Stimulated activated CD8-positive, alpha-beta memory T cell treated with anti-CD3 and anti-CD28 coated beads, Interleukin-7, amount 100 ng/mL, for 24 hours (primary cell): ENCODE measurements at places on chromosomes 6 and 20.

GRCh38 chr6:135906542-135906941 is 55.0 kb downstream of the PDE7B start:
- DNase-seq: no peak

- no peak for DNase-seq
Observed at GRCh38 chr6:56459030-56459805, 183.5 kb downstream of the DST start.

DNA sequence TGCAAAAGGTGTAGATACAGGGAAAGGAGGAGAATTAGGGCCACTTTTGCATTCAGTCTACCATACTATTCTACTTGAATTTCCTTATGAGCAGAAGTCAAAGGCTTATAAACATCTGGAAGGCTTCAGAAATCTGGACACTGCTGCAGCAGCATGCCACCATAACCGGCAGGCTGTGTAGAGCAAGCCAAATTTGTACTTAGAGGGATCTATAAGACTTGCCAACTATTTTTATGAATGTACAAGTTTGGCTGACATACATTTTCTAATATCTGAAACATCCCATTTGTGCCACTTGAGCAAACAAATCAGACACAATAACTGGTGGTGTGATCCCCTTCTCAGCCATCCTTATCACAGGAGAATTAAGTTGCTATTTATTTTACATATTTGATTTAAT is 14.0 kb upstream of the PLCB1 start:
- DNase-seq: no peak

DNA sequence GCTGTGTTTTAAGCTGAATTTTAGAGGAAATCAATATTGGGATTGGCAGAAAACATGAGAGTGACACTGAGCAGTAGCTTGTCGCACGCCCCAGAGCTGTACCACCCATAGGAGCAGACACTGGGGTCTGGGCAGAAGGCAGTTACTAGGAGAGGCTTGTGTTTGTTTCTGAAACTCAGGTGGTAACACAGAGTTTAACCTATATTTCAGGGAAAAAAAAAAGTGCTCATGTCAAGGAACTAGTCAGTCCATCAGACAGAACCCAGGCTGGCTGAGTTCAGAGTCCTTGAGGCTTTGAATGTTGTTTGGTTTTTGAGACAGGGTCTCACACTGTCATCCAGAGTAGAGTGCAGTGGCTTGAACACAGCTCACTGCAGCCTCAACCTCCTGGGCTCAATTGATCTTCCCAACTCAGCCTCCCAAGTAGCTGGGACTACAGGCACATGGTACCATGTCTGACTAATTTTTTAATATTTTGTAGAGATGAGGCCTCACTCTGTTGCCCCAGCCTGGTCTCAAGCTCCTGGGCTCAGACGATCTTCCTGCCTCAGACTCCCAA is 6.6 kb downstream of the SLC22A1 start:
- DNase-seq: no peak

DNA sequence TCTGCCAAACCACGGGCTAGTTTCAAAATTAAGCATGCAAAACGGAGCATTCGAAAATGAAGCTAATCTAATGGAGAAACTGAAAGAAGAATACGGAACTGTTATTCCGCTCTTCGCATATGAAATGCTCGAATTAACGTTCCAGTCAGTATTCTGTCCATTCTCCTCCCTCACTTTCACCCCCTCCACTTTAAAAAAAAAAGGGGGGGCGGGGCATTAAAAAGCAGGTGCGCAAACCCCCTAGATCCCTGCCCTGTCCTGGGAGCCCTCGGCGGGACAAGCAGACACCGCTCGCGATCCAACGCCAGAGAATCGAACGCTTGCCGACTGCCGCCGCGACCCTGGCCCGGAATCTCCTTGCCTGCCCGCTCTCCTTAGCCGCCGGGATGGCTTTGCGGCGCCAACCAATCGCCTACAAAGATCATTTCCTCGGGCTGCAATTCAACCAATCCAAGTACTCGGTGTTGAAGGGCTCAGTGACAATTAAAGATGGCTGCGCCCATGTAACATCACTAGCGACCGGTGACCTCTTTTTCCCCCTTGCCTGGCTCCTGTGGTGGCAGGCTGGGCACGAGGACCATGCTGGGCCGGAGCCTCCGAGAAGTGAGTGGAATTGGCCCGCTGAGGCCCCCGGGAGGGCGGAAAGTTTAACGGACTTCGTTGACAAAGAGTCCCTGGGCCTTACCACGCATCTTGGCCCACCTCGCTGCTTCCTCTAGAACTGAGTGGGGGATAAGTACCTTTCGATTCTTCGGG is at the start of the genes QRSL1 and RTN4IP1:
QRSL1 (plus strand) TSS at position 476 of the 756 bp plus-strand sequence; CDS start at position 580, 104 bp downstream.
RTN4IP1 (minus strand) TSS at position 396 of the 756 bp plus-strand sequence. CDS start 477 bp downstream, outside the sequence.
- peak; percentile 50 for DNase-seq

DNA sequence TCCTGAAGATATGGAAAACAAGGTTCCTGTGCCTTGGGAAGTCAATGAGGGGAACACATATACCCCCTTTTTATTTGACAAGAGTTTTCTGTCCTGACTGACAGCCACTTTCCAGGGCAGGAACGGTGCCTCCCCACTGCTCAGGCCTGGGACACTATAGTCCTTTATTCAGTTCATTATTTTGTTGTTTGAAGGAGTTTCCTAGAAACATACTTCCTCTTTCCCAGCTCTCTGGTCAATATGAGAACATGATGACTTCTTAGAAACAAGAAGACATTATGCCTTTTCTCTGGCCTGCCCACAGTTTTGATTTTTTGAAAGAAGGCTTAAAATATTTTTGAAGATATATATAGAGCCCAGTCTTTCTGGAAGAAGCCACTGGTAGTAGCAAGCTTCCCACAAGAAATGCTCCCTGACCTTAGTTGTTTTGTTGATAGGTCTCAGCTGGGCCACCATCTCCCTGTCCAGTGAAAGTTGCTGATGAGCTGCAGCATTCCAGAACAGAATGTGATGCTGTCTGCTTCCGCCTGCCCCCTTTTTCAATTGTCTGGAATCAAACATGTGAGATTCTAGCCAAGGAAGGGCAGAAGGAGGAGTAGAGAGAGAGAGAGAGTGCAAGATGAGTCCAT is 350.0 kb upstream of the PRND start:
- DNase-seq: no peak

DNA sequence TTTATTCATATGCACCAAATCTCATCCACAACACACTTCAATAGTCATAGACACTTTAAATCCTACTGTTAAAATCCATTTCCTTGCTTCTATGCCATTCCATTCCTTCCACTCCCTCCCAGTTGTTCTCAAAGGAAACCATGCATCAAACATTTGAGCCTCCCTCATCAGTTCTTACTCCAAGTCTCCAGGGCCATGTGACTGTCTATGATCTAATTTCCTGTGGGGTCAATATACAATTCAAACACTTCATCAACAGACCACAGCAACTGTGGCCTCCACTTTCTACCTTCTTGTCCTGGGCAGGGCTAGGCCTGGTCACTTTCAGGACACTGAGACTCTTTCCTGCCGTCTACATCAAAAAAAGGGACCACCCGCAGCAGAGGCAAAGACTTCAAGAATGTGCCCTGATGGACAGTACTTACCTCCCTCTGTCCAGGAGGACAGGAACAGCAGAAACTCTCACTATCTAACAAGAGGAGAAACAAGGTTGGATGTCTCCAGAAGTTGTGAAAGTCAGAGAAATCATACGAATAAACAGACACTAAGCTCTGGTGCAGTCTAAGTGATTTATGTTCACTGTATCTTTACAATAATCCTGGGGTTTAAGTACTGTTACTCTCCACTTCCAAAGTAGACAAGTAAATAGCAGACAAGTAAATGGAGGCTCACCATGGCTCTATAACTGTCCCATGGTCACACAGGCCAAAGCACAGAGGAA is 160.2 kb downstream of the QRSL1 start:
- no peak for DNase-seq

GRCh38 chr6:9250852-9251251 is 815.5 kb upstream of the SLC35B3 start:
- DNase-seq: no peak

GRCh38 chr6:163136681-163137397 is 277.7 kb upstream of the QKI start:
- DNase-seq: no peak

DNA sequence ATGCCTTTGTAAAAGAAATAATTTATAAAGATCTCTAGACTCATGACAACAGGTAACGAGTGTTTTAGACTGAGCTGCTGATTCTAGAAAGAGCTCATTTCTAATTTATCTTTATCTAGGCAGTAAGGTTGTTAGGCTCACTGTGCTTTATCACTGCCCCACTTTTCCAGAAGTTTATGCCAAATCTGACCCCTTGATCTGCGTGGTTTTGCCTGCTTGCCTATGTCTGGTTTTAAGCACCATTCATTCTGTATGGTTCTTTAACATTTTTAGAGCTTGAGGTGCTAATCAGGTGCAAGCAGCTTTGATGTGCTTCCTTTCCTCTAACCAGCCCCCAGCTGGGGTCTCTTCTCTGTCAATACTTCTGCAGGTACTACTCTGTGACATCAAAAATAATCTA is 49.7 kb upstream of the GCLC start:
- no peak for DNase-seq

DNA sequence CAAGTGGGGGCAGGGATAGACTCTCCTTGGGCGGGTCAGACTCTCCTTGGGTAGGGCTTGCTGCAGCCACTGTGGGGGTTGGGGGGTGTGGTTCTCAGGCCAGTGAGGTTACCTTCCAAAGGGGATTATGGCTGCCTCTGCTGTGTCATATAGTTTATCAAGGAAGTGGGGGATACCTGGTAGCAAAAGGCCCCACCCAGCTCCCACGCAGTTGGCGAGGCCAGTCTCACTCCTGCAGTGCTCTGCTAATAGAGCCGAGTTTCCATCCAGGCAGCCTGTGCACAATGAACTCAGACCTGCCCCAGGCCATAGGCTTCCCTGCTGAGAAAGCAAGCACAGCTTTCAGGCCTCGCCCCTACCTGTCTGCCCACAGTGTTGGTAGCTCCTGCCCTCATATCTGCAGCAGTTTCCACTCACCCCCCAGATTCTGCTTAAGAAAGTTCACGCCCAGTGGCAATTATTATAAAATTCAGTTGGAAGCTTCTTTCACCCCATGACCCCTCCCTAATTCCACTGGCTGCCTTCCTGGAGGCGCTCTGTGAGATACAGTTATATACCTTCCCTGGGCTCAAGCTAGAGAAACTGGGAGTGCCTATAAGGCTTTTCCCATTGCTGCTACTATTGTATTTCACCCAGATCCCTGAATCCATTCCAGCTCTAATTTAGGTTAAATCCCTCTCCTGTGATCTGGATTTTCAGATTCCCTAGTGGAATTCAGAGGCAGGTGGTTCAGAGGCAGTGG is 56.1 kb downstream of the HDDC2 start:
- DNase-seq: no peak

GRCh38 chr6:84763886-84764331 is 489 bp downstream of the TBX18 start:
- DNase-seq: no peak
